Activated naive CD4-positive, alpha-beta T cell (primary cell): ENCODE measurements at places on chromosomes 3 and 15.

DNA sequence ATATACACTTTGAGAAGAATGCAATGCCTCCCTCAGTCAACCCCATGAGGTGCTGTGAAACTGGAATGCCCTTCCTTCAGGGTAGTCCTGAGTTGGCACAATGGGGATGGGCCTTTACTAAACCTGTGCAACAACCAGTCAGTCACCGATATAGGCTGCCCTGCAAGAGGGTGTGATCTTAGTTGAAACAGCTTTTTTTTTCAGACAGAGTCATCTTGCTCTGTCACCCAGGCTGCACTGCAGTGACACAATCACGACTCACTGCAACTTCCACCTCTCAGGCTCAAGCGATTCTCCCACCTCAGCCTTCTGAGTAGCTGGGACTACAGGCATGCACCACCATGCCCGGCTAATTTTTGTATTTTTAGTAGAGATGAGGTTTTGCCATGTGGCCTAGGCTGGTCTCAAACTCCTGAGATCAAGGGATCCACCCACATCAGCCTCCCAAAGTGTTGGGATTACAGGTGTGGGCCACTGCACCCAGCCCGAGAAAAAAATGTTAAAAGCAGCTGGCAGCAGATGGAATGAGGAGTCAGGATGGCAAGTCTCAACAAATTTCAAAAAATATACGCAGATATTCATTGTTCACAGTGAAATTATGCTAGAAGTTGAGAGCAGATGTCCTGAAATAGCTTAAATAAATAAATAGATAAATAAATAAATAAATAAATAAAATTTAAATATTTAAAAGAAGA is 31.8 kb downstream of the MYO5A start:
- no peak for DNase-seq

GRCh38 chr3:71709908-71710511 is 15.2 kb downstream of the EIF4E3 start:
- no peak for DNase-seq

DNA sequence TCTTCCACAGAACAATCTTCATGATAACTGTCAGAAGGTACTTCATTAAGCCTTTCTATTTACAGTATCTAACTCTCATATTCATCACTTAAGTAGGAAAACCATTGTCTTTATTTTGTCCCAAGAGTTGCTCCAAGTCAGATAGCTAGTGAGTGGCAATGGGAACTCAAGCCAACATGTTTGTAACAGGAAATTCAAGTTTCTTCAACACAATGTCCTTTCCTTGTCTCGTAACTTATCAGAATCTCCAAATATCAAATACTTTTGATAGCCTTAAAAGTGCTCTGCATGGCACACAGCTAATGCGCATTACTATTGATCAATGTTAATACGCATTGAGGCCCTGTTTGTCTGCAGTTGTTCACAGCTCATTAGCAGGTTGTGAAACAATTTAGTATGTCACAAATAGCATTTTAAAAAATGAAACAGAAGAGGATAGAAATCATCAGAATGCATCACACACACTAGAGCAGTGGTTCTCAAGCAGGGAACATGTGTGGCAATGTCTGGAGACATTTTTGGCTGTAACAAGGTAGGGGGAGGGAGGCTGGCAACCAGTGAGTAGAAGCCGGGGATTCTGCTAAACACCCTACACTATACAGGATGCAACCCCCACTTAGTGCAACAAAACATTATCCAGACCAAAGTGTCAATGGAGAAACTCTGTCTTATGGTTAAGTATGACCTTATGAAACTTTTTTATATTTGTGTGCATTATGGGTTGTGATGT is 27.5 kb downstream of the BTLA start:
- DNase-seq, result no peak

GRCh38 chr3:171986176-171986575 is 53.2 kb upstream of the FNDC3B start:
- no peak for DNase-seq

GRCh38 chr3:9986230-9986725 is 363 bp downstream of the EMC3 start:
- no peak for DNase-seq

GRCh38 chr3:116709479-116709878 is at the start of gene TUSC7:
Gene TUSC7, plus strand, starts transcription at chr3:116709779.
- no peak for DNase-seq

DNA sequence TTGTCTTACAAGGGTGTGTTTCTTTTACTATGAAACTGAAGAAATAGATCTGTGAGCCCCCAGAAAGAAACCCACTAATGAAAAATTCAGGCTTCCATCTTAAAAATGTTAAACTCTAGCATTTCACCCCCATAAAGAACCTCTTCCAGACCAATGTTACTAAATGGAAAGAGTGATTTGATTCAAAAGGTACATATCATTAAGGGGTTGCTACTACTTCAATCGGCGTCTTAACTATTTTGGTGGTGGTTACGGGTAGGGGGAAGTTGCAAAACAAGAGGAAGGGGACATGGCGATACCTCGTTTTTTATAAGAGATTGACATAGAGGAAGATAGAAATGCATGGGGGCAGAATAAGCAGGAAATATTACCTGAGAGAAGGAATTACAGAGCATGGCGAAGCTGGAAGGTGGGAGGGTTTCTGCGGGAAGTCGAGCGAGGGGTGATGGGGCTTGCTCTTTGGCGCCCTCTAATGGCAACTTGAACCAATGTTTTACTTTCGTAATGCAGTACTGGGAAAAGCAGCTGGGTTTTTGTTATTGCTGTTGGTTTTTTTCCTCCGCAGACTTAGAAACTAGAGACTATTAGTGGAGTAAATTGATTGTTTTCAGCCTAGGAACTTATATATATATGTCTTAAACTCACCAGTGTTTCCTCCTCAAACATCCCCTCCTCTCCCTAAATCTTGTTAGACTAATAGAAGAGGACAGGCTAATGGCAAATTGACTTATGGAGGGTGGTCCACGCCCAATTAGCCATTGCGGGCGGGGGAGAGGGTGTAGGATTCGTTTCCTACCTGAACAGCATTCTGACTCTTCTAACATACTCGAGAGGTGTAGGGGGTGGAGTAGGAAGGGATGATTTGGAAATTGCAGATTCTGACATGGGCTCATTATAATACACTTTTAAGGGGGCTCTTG is 11.3 kb upstream of the SOX2 start:
- DNase-seq, result no peak

DNA sequence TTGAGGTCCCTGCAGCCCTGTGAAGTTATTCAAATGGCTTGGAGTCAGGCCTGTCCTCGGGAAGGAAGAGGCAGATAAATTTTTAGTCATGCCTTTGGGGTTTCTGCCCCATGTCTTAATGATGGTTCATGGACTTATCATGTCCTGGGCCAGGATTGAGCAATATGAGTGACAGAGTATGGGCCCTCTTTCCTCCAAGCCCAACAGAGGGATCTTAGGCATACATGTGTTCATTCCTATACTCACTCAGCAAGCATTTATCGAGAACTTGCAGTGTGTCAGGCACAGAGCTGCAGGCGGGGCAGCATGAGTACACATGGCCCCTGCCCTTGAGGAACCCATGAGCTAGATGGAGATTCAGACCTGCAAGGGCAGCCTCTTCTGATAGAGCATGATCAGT is 6.2 kb downstream of the ESYT3 start:
- no peak for DNase-seq

DNA sequence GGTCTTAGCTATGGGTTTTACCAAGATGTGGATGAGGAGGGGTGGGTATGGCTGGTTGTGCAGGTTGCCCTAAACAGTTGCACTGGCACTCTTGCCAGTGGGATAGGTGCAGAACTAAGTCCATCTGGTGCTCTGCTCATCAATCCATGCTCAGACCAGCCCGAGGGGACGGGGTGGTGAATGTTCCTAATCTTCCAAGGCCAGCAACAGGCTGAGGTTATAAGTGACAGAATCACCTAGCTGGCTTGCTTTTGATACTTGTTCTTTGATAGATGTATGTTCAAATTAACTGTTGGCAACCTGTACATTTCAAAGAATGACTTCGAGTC is 53.5 kb upstream of the CCR2 start:
- DNase-seq, result no peak

GRCh38 chr15:46442184-46442583 is 807.4 kb downstream of the SQOR start:
- no peak for DNase-seq

- no peak for DNase-seq
Measured at GRCh38 chr3:64213962-64214379, 11.3 kb downstream of the PRICKLE2 start.

DNA sequence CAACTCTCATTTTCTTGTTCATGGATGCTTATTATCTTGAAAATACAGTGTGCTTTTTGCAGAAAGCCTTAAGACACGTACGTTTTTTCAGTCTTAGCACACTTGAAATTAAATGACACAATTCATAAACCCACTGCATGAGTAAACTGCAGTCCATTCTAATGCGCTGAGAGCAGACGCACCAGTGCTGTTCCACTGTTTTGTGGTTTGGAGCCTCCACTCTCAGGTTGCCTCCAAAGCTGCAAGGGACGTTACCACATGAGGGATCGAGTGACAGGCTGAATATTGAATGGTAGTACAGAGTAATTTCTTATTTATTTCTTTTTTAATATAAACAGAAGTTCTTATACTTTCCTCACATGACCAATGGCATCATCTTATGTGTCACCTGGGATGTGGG is 12.3 kb downstream of the IQCH start:
- DNase-seq, result no peak

- no peak for DNase-seq
Measured at GRCh38 chr15:79978655-79979514, 7.9 kb upstream of the BCL2A1 start.

GRCh38 chr3:100603469-100603868 is 5.9 kb upstream of the ADGRG7 start:
- DNase-seq, result no peak

DNA sequence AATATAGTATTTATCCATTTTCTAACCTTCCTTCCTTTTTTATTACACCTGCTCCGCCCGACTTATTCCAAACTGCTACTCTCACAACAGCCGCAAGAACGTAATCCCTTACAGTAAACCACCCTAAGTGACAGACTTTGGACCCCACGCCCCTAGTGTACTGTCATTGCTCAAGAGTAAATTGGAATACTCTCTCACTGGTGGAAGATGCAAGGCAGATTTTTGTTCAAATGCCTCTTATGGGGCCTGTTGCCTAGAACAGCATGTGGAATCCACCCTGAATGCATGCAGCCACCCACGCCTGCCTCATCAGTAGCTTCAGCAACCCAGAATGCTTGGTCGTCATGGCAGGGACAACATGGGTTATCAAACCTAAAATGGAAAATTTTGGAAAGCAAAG is 226.2 kb upstream of the ST8SIA2 start:
- no peak for DNase-seq

DNA sequence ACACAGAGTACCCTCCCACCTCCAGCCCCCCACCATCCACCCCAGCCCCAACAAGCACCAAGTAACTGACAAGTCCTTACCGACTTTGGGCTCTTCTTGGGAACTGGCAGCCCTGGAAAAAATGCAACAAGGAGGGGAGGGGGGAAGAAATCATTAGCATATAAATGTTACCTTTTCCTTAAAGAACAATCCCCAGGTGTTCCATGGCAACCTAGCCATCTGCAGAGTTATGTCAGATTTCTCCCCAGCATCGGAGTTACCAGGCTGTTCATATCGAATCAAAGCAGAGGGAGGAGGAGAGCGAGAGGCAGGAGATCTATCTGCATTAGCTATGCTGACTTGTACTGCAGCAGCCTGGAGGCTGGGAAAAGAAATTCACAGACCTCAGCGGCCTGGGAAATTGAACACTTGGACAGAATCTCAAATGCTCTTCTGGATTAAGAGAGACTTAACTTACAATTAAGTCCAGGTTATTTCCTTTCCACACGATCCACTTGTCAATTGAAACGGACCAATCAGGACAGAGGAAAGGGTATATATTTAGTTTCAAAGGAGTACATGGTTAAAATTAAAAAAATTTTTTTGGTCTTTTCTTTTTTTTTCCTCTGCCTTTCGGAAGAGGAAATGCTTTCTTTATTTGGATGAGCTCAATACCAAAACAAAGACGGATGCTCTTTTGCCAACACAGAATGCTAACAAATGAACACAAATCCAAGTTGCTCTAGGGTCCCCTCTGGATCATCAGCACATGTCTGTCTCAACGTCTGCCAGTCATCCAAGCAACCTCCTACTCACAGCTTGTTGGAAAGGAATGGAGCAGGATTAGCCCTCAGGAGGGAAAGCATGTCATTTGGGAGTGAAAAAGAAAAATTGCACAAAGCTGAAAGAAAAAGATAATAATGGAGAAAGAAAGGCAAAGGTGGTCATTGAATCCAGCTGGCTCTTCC is 637.1 kb downstream of the MAGI1 start:
- no peak for DNase-seq

- no peak for DNase-seq
Measured at GRCh38 chr3:143563786-143564185, 284.5 kb downstream of the SLC9A9 start.

DNA sequence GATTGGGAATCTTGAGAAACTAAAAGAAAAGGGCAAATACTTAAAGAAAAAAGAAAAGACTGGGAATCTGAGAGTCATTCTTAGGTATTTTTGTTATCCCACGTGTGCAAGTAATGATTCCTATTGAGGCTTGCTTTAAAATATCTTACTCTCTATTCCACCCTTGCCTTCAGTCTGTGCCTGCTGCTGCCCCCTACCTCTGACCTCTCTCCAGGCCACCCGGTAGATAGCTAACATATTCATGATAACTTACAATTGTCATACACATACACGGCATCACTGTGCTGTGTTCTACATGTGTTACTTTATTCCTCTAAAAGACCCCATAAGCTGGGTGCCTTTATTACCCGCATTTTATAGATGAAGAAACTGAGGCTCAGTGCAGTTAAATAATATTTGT is 27.8 kb upstream of the ATP13A3 start:
- DNase-seq, result no peak

DNA sequence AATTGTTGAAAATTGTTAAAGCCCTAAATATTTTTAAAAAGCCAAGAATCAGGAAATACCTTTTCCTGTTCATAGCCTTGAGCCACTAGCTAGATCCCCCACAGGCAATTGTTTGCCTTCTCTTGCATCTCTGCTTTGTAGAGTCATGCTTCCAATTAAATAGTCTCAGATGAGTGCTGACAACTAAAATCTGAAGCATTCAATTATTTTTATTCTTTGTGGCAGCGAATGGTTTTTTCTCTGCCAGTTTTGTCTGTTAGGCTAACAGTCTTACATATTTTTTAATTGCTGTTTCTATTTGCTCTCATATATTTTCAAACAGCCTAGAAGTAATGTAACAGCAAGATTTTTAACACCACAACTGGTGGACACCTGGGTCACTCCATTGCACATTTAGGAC is 277.1 kb upstream of the GBE1 start:
- DNase-seq, result no peak

- DNase-seq, result no peak
Measured at GRCh38 chr3:33006571-33007286, 55.3 kb downstream of the CCR4 start.

GRCh38 chr3:3053974-3054373 is 56.2 kb downstream of the IL5RA start:
- no peak for DNase-seq
